ENCODE measurements at places on chromosomes 6 and 20.
A peak's percentile ranks its signal among the peaks of the same experiment; 100 is the strongest.

- no peak for DNase-seq
These were observed 58.9 kb upstream of the TNFAIP3 start for GRCh38 chr6:137808191-137808590.

GRCh38 chr6:131838051-131838450, 30.2 kb downstream of the ENPP1 start:
- no peak for DNase-seq

GRCh38 chr6:152329638-152330448, 307.3 kb downstream of the SYNE1 start:
- no peak for DNase-seq

DNA sequence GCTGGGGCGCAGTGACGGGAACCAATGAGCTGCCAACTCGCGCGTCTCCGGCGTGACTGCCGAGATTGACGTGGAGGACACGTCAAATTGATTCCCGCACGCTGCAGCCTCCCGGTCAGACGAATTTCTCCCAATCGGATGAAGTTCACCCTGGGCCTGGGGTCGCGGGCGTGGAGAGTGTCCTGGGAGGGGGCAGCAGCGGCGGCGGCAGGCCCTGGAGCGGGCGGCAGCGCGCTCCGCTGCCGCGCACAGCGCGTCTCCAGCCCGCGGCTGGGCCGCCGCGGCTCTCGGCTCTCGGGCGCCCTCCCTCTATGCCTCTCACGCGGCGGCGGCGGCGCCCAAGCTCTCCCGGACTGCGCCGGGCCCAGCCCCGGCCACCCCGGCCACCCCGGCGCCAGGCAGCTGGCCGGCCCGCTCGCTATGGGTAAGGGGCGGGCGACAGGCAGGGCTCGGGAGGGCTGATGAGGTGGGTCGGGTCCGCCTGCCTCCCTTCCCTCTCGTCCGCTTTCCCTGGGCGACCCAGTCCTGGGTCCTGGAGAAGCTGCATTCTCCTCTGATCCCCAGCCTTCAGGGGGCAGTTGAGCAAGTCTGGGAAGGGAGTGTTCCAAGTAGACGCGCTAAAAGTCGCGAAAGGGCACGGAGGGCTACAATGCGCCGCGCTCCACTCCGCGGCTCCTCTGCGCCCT, at the start of gene PAX1:
Gene PAX1, plus strand, starts transcription at position 90 of the 686 bp plus-strand sequence. Its CDS starts 49 bp downstream, at position 139.
- DNase-seq, result no peak

DNA sequence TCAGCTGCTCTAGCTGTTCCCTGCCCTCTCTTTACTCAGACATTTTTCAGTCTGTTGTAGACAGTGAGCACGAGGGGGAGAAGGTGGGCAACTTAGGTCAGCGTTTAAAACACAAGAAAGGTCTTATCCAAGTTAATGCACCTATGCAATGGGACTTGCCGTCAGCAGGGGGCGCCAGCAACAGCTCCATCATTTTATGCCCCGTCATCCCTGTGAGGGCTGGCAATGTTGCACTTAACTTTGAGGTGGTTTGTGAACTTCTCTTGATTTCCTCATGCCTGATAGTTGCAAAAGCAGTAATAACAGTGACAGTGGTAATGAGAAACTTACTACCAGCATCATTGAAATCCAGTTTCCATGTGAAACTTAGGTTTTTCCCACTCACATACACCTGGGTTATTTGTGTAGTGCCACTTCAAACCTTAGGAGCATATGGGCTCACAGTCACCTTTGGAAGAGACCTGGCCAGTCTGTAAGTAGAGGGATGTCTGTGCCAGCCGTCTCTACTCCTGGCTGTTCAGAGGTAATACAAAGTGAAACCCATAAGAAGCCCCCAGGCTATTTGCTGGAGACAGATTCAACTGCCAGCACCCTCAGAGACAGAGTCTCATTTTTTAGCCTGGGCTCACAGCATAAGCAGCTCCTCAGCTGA, 44.9 kb upstream of the ID1 start:
- DNase-seq, result peak; percentile 55

DNA sequence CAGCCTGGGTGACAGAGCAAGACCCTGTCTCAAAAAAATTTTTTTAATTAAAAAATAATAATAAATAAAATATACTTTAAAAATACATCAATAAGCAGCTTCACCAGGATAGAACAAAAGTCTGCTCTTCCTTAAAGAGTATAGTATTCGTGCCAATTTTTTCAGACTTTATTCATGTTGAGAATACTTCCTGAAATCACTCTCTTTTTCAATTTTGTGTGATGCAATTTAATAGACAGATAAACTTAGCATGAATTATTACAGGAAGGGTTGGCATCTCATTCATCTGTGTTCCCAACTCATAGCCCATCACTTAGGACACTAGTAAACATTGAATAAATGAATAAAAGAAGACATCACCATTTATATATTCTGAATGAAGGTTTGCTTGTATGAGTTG, 52.4 kb downstream of the IPCEF1 start:
- DNase-seq, result no peak

GRCh38 chr6:31478186-31478950, 19.6 kb upstream of the MICB start:
- DNase-seq, result no peak

DNA sequence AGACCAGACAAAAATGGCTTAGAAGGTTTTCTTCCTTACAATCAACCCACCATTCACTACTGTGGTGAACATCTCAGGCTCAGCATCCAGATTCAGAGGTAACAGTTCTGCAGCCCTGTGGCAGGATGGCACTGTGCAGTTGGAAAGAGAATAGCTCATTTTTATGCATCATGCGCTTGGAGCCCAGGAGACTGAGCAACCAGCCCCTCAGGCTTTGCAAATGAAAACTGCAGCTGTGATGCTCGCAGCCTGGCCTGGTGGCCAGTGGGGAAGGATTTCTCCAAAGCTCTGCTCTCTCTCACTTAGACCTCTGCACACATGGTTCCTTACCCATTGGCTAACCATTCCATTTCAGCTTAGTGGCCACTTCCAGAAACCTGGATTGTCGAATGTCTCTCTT, 45.8 kb downstream of the GABRR2 start:
- no peak for DNase-seq

Data from activated T-helper 1 cell treated with Interleukin-2 at 50 U/mL for 16 hours (primary cell).